T-helper 9 cell (primary cell): ENCODE measurements at places on chromosomes 3 and 15.

DNA sequence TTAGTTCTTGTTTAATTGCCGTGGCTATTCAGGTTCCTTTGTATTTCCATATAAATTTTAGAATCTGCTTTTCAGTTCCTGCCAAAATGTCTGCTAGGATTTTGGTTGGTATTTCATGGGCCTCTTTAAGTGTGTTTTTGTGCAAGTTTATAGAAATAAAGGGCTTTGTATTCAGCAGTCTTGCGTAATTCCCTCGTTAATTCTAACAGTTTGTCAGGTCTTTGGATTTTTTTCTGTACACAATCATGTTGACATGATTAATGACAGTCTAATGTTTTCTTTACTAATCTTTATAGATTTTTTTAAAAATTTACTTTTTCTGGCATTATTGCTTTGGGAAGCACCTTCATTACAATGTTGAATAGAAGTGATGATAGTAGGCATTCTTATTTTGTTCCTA, 120.9 kb downstream of the NEK11 start:
- no peak for DNase-seq

DNA sequence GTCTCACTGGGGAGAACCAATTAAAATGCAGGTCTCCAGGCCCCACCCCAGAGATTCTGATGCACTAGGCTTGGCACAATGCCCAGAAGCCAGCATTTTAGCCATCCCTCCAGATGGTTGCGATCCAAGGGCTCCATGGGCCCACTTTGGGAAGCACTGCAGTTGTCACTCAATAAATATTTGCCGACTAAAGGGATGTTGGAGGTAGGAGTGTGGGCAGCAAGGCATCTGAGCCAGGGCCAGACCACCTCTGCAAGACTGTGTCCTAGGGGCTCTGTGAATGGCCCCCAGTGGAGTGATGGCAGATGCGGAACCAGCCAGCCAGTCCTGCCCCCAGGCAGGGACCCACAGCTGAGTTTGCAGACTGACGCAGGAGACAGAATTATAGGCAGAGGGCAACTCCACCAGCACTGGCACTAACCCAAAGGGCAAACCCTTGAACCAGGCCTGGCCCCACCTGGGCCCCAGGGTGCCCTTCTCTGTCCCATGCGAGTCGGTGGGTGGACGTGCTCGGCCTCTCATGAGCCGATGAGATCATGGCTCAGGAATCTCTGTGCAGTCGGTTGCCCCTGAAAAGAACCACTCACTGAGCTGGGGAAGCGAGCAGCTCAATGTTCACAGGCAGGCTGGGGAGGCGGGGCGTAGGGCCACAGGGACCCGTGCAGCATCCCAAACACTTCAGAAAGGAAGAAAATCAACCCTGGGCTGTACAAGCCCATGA, 49.7 kb downstream of the SEMA5B start:
- DNase-seq, result no peak

DNA sequence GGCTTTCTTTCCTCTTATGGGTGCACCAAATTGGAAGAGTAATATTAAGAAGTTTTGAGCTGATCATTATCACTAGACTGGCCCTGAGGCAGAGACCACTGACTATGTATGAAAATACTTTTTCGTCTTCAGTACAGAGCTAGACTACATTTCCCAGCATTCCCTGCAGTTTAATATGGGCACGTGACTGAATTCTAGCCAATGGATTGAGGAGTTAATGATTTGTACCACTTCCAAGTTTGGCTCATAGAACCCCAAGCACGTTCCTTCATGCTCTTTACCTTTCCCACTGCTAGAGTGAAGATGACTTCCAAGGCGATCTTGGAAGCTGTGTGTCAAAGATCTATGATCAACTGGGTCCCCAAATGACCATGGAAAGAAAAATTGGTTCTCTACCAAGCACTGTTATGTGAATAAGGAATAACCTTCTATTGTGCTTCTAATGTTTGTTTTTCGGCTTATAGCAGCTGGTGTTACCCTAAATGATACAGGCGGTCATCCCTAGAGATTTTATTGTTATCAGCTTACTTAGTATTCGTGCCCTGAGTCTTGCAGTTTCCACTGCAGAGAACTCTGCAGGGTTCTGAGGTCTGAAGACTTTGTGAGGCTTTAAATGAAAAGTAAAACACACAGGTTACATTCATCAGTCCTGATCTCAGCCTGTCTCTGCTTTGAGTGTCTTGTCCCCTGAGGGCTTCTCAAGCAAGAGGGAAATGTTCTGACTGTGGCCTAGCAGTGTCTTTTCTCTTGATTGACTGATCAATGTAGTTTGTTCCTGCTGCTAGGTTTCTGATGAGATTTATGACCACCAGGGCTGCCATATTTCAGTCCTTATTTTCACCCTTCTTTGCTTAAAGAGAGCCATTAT, 486.8 kb downstream of the PDCD6IP start:
- DNase-seq, result no peak

- no peak for DNase-seq
Observed at GRCh38 chr3:140180603-140181002, 245.6 kb downstream of the CLSTN2 start.

DNA sequence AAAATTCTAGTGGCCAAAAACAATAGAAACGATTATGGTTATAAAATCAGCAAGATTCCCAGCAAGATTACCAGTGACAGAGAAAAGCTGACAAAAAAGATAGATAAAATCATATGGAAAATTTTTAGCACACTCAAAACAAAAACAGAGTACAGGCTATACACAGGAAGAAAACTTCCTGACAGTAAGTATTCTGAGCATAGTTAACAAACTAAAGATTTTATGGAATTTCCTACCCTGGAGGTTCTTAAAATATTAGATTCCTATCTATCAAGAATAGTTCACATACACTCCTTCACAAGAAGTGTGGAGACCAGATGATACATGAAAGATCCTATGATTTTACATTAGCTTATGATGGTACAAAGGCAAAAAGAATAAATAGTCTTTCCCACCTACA, 50.8 kb downstream of the ZNF148 start:
- DNase-seq, result no peak

DNA sequence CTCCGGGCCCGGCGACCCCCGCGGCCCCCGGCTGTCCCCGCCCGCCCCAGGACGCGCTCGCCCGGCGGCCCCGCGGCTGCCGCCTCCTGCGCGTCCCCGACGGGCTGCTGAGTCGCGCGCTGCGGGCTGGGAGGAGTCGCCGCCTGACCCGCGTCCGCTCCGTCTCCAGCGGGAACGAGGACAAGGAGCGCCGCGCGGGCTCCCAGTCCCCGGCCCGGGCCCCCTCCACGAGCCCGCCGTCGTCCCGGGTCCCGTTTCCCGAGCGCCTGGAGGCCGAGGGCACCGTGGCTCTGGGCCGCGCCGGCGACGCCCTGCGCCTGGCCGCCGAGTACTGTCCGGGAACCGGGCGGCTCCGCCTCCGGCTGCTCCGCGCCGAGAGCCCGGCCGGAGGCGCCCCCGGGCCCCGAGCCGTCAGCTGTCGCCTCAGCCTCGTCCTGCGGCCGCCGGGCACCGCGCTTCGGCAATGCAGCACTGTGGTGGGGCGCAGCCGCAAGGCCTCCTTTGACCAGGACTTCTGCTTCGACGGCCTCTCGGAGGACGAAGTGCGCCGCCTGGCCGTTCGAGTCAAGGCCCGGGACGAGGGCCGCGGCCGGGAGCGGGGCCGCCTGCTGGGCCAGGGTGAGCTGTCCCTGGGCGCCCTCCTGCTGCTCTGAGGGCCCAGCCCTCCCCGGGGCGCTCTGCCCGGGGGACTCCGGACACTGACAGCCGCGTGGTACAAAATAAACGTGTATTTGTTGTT, 1.5 kb downstream of the C2CD4A start:
- peak; percentile 7 for DNase-seq

DNA sequence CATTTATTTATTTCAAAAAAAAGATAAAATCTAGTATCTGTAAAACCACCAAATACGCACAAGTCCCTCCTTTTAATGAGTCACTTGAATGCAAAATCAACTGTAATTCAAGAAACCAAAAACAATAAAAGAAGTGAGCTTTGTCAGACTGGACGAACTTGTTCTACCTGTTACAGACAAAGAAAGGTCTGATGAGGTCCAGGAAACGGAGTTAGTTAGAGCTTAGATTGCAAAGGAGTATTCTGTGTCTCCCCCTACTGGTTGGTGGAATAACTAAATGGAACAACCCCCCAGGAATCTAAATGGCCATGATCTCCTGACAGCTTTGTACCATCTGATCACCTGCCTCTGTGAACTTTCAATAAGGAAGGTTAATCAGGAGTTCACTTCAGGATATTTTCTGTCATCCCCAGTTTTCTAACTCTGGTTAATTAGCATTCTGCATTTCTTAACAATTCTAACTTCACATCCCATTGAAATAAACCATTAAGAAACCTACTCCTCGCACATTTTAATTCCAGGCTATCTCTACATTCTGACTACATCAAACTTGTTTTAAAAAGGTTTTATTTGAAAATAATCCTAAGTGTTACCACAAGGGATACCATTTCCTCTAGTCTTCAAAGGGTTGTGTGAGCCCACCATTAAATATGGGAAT, 333.0 kb upstream of the SATB1 start:
- DNase-seq, result no peak

- DNase-seq, result no peak
Observed at GRCh38 chr3:143596957-143597642, 251.2 kb downstream of the SLC9A9 start.

DNA sequence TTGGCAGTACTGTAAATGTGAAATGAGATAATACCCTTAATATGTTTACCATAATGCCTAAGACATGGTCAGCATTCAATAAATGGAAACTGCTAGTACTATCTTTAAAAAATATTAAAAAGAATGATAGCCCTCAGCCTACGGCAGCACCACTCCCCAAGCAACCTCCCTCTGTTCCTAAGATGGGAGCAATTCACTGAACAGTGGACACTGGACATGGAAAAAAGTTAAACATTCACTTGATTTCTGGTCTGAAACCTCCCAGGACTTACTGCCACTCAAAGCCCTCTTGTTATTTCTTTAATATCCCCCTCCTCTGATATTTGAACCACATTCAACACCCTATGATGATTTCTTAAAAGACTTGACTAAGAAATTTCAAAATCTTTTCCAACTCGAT, 27.0 kb downstream of the NEK4 start:
- DNase-seq, result no peak

- no peak for DNase-seq
Observed at GRCh38 chr3:151314137-151314536, 2.5 kb downstream of the GPR87 start.

GRCh38 chr15:75455982-75456531, 4.6 kb upstream of the SIN3A start:
- peak; percentile 35 for DNase-seq

DNA sequence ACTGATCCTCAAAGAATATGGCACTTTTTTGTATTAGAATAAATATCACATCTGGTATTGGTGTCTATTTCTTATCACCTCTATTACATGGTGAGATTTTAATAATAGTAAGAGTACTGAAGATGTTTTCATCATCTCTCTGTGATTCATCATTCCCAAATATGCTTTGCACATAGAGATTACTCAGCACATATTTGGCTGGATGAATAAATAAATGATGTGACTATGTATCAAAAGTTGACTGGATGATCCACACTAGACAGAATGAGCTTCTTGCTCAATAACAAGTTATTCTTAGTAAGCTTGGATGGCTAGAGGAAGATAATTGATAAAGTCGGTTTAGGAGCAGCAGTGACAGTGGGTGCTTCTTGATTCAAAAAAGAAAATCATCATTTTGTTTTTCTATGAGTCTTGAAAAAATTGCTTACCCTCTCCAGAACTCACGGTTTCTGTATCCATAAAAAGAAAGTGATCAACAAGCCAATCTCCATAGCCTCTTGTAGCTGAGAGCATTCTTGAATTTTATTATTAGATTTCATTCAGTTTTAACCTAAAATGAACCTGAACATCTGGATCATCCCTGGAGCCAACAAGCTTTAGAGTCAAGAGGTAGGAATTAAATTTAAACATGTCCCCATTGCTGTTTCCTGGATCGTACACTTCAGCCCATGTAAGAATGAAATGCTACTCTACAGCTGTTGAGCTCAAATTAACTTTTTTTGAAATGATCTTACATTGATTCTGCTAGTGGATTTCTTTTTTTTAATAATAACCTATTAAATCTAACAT, 104.8 kb upstream of the OSTN start:
- no peak for DNase-seq

- DNase-seq, result no peak
Observed at GRCh38 chr15:27223179-27223578, 252.2 kb downstream of the GABRG3 start.

DNA sequence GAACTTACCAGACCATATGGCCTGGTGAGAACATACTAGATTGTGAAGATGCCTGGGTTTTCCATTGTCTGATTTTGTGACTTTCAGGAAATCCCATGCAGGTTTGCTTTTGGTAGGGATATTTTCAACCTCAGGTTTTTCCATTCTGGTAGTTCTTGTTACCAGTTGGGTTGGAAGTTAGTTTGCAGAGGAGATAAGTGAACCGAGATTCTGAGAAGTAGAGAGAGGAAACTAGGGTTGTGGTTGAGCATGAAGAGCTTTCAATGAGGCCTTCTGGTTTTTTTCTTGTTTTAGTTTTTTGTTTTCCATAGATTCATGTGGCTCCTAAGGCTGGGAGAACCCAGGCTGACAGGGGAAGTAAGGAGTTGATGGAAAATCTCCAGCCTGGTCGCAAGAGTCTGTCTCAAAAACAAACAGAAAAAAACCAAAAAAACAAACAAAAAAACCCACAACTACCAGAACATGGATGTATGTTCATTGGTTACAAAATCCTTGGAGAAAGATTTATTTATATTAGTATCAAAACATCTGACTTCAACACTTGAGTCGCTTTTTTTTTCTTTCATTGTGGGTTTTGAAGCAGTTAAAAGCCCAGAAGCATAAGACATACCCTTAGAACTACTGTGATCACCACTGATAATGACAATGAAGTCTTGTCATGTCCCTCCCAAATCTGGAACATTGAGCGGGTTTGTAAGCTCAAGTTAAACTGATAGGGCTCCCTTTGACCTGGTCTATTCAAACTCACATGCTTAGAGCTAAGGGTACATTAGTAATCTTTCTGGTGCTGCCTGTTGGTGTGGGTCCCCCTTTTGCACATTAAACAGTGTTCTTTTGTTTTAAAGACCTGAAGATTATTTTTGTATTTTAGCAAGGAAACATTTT, 3.2 kb downstream of the GPR171 start:
- DNase-seq, result no peak

- DNase-seq, result no peak
Observed at GRCh38 chr15:89828281-89829145, 13.9 kb upstream of the ANPEP start.

GRCh38 chr3:38049358-38050126, 10.5 kb downstream of the DLEC1 start:
- DNase-seq, result no peak

GRCh38 chr3:52313774-52314188, 2.3 kb upstream of the DNAH1 start:
- no peak for DNase-seq

DNA sequence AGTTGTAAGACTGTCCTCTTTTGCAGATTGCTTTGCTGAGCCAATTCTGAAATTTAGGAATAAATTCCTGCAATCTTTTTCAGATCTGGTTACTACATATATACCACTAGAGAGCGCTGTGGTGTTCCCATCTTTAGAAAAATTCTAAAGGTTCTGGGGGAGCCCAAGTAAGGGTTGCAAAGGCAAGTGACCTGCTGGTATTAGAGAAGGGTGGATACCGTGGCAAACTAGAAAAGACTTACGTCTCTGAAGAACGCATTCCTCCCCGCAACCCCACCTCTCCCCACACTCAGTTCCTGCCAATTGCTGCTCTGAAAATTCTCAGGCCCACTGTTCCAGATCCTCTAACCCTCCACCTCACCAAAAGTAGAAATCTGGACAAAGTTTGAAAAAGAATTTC, 48.5 kb downstream of the EFHB start:
- no peak for DNase-seq

- DNase-seq, result no peak
Observed at GRCh38 chr3:152185891-152186630, 82.7 kb upstream of the MBNL1 start.
